Stimulated activated CD8-positive, alpha-beta memory T cell treated with anti-CD3 and anti-CD28 coated beads, Interleukin-7, amount 100 ng/mL, for 1 hour (primary cell): ENCODE measurements at places on chromosomes 2 and 18.

GRCh38 chr2:236047886-236048540 lies 120.2 kb downstream of the GBX2 start:
- no peak for DNase-seq

- DNase-seq, result no peak
Measured at GRCh38 chr2:112156152-112156986, 18.2 kb downstream of the FBLN7 start.

DNA sequence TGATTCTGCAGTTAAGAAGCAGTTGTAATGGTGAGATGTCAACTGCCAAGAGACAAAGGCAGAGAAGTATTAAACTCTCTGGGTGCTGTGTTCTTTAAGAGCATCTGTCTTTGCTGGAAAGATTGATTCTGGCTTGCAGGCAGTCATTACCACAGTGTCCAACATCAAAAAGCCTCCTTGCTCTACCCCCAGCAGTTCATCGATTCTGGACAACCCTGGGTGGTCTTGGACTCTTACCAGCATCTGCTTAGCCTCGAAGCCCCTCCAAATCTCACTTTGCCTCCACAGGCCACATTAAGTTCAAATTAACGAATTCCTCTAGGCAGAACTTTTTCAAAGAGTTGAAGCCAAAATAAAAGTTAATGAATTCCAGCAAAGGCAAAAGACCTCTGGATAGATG lies 1061.4 kb downstream of the TSN start:
- DNase-seq, result no peak

GRCh38 chr18:59621027-59621426 lies 76.2 kb downstream of the CCBE1 start:
- DNase-seq, result no peak

DNA sequence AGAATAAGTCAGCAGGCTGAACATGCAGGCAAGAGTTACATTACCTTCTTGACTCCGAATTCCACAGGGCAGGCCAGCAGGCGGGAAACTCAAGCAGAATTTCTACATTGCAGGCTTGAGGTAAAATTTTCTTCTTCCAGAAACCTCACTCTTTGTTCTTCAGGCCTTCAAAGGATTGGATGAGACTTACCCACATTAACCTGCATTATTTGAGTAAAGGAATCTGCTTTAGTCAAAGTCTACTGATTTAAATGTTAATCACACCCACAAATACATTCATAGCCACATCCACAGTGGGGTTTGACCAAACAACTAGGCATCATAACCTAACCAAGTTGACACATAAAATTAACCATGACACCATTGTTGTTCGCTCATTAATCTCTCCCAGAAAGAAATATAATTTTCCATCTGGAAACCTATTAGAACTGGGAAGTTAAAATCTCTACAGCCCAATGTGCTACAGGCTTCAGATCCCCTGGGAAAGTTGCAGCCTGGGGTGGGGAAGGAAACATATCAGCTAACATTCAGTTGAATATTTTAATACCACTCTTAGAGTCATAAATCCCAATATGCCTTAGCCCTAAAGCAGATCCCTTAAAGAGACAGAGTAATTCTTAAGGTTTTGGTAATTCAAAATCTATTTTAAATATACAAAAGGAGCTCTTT lies 468.2 kb upstream of the TNP1 start:
- DNase-seq, result no peak

DNA sequence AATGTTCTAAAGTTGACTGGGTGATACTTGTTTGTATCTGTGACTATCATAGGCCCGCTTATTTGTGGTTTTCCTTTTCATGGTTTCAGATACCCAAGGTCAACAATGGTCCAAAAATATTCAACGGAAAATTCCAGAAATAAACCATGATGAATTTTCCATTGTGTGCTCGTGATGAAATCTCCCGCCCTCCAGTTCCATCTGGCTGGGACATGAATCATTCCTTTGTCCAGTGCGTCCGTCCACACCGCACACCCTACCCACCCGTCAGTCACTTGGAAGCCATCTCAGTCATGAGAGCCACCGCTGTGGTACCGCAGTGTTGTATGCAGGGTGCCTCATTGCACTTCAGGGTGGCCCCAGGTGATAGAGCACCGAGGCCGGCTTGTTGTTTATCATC lies 268.2 kb upstream of the PXDN start:
- DNase-seq, result no peak

- DNase-seq, result no peak
Measured at GRCh38 chr2:240511351-240512108, 46.3 kb downstream of the ANKMY1 start.

DNA sequence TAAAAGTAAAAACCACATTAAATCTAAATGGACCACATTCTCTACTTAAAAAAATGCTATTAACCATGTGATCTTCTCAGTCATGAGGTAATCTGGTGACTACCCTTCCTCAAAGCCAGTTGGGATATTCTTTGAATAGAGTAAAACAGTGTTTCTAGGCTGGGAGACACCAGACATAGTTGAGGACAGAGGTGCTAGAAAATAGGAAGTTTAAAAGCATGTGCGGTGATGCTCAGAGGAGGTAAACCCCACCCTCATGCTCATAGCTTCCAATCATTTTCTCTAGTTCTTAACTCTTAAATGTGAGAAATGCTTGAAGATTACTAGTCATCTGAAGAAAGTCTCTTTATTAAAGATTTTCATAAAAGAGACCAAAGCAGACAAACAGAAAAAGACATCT lies 30.7 kb upstream of the ELAC1 start:
- no peak for DNase-seq

GRCh38 chr18:12373116-12373770 lies 3.8 kb downstream of the AFG3L2 start:
- DNase-seq, result no peak

- DNase-seq, result no peak
Measured at GRCh38 chr2:59874971-59875755, 678.3 kb downstream of the BCL11A start.

- no peak for DNase-seq
Measured at GRCh38 chr18:13211534-13211933, 7.0 kb upstream of the LDLRAD4 start.

GRCh38 chr2:208983486-208983885 lies 440.4 kb upstream of the MAP2 start:
- no peak for DNase-seq
